Left renal cortex interstitium (tissue), 4 donors: ENCODE measurements at places on chromosomes 12 and 14. TPM values are rescaled to one million over a fixed set of nuclear protein-coding genes. Genes with fewer than 3 reads are reported as not detected.

GRCh38 chr14:104169005-104169698 is 30.8 kb downstream of the KIF26A start:
- no peak for DNase-seq

DNA sequence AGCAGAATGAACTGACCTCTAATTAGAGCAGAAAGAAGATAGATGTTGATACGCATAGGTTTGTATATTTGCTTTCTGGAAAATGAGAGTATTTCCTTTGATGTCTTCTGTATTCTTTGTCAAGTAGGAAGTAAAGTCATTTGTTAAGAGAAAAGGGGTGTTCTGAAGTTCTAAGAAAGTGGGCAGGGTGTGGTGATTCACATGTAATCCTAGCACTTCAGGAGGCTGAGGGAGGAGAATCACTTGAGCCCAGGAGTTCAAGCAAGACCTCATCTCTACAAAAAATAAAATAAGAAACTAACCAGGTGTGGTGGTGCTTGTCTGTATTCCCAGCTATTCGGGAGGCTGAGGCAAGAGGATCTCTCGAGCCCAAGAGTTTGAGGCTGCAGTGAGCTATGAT is 2.8 kb downstream of the RHNO1 start:
- no peak for DNase-seq

Gene AICDA
- 0.32 TPM for polyA plus RNA-seq

DNA sequence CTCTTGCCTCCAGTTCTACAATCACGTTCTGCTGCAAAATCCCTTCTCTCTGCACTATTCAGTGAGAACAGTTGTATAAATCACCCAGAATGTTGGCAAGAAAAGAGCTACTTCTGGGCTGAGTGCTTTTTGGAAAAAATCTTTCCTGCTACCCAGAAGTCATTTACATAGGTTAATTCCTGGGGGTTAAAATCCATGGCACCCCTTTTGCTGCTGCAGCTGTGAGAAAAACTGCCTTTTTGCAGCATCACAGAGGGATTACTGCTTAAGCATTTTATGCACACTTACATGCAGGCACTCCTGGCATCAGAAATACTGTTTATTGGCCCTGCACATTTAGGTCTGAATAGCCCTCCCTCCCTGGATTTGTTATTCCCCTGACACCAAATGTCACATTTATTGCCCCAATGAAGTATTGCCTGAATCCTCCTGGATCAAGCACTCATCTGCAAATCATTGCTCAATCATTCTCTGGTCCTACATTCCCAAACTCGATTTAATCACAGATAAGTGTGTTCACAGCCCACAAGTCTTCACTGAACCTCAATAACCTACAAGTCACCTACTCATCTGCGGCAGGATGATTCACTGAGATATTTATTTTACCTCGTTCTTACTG is 43.1 kb upstream of the CCDC196 start:
- DNase-seq = no peak

GRCh38 chr12:64160711-64161060 is 61.4 kb downstream of the KICS2 start:
- no peak for DNase-seq

DNA sequence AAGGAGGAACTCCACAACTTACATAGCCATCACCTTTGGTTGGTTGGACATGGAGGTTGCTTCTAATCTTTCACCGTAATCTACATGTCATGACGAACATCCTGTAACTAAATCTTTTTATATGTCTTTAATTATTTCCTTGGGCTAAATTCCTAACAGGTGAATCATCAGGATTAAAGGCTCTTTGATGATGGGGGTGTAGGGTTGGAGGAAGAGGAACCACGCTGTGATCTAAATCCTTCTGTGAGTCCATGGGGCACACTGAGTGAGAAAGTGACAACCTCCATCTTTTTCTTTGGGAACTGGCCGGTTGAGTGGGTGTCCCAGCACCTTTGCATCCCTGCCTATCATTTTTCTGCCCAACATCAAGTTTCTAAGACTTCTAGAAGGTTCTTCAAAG is 31.1 kb upstream of the MAP1LC3B2 start:
- no peak for DNase-seq

DNA sequence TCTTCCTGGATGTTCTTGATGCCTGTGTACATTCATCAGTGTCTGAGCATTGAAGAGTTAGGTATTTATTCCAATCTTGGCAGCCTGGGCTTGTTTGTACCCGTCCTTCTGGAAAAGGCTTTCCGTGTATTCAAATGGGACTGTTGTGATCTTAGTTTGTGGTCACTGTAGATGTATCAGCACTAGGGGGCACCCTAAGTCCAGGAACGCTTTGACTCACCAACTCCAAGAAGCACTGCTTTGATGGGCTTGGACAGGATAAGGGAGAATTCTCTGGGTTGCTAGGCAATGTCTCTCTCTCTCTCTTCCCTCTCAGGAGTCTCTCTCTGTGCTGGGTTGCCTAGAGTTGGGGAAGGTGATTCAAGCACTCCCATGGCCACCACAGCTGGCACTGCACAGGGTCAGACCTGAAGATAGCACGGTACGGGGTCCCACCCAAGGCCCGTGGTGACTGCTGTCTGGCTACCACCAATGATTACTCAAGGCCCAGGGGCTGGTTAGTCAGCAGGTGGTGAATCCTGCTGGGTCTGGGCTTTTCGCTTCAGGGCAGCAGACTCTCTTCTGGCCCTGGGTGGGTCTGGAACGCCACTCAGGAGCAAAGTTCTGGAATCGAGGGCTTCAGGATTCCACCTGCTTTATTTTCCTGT is 211.1 kb upstream of the RGS6 start:
- no peak for DNase-seq

Gene GALNT9
- 11.7 TPM for polyA plus RNA-seq

Gene DBX2
- 0.13 TPM for polyA plus RNA-seq

- no peak for DNase-seq
Observed at GRCh38 chr14:55099756-55100155, 29.3 kb upstream of the LGALS3 start.

Gene B3GNT4
- polyA plus RNA-seq = 4.2 TPM

DNA sequence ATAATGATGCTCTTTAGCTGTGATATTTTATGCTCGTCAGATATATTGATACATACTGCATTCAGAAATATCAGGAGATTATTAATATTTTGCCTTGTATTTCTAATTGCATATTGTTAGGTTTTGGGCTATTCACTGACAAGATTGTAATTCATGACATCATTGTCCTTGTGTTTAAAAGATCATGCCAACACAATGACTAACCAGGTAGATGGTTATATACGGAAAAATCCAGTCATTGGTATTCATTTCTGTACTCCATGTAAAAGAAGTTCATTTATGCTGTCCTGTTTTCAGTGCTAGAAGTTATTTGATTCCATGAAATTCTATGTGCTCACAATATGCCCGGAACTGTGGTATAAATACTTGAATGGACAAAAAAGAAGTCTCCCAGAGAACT is 107.5 kb downstream of the KITLG start:
- no peak for DNase-seq

GRCh38 chr12:100359248-100359647 is 2.4 kb downstream of the SLC17A8 start:
- no peak for DNase-seq
